GM13976 (cell line): ENCODE measurements at places on chromosomes 3 and 15.

- DNase-seq, result no peak
Observed at GRCh38 chr3:12978682-12979081, 94.5 kb downstream of the IQSEC1 start.

GRCh38 chr3:72143966-72144717 is 359.2 kb upstream of the PROK2 start:
- DNase-seq, result no peak

GRCh38 chr3:40321818-40322217 is 12.3 kb downstream of the EIF1B start:
- DNase-seq, result no peak

- no peak for DNase-seq
Observed at GRCh38 chr3:194138732-194139070, 2.8 kb downstream of the HES1 start.

DNA sequence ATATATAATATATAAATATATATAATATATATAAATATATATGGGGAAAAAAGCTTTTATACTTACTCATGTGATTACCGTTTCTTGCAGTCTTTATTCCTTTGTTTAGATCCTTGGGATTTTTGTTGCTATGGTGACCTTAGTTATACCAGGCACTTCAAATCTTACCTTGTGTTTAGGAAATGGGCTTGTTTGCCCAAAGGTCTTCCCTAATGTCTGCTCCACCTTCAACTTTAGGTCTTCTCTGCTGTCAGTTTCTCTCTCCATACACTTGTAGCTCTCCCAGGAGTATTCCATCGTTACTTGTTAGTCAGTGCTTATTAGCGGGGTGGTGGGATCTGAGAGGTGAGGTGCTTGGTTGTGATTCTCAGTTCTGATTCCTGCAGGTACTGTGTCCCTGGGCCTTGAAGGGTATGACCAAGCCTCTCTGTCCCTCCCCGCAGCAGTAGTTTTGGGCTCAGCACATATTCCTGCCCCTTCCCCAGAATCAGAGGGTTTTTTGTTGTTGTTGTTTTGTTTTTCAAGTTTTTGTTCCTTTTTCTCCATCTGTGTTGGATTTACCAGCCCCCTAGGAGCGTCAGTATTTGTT is 9.6 kb upstream of the LAMP3 start:
- DNase-seq, result no peak

GRCh38 chr15:67831363-67831762 is 6.1 kb downstream of the SKOR1 start:
- DNase-seq, result no peak

DNA sequence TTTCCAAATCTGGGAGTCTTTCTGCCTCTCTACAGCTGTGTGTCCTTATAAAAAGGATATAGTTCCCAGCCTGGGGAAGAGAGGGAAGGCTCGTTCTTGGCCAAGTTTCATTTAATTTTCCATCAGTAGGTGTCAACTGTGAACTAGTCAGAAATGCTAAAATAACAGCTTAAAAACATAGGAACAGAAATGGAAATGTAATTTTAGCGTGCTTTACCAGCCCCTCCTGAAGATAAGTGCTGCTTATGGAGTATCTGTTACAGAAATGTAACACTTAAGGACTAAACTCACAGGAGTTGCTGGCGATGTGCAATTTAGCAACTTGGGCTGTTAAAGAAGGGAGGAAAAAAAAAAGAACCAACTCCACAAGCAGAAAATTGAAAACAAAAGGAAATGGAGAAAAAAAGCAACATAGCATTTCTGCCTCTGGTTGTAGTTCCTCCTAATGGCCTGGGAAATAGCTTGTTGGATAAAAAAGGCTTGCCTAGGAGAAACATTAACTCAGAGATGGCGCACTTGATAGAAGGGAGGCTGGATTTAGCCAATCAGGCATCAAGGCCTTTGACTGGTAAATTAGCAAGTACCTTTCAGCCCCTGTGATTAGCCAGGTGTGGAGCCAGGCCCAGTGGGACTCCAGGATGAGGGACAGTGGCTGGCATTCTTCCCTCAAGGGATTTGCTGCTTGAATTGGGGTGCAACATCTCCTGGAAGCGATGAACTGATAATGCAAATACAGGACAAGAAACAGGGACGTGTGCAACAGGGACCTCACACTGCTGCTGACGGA is 84.3 kb downstream of the RPLP1 start:
- no peak for DNase-seq

GRCh38 chr15:92533298-92533697 is 122.3 kb downstream of the FAM174B start:
- DNase-seq, result no peak

DNA sequence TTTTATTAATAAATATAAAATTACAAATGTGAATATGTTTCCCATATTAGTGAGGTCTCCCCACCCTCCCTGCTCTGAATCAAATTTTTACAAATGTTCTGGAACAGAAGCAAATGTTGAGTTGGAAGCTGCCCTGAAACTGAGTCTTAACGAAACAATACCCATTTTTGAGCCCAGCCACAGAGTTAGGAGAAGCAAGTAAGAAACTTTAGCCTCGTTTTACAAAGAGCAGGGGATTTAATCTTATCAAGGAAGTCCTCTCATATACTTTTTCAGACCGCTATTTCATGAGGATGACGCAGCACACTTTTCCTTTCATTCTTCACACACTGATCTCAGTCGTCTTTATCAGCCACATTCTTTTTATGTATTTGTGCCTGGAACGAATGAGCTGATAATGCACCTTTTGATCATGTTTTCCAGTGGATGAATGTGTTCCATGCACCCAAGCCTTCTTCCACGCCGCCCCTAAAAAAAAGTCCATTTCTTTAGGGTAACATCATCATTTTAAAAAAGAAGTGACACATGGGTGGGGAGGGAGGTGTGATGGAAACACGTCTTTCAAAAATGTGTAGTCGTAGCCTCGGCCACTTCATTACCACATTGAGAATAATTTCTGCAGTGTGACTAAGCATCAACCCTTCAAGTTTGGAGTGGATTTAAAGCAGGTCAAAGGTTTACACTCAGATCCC is 48.1 kb downstream of the SETMAR start:
- DNase-seq, result peak; percentile 45

- DNase-seq, result no peak
Observed at GRCh38 chr3:171028779-171029232, 2.3 kb upstream of the SLC2A2 start.

DNA sequence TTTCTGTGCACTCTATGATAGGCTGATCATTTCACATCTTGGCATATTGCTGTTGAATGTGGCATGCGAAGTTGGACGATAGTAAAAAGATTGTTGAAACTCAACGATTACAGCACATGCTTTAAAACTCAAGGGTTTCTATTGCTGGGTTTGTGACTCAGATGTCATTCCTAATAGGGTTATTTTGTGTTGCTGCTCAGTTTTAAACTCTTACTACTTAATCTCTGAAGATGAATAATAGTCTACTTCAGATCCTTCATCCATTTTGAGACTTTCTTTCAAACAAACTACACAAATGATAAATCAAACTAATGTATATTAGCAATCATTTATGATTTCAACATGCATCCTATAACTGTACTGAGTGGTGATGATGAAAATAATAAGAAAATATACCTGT is 71.3 kb upstream of the MBNL1 start:
- no peak for DNase-seq

DNA sequence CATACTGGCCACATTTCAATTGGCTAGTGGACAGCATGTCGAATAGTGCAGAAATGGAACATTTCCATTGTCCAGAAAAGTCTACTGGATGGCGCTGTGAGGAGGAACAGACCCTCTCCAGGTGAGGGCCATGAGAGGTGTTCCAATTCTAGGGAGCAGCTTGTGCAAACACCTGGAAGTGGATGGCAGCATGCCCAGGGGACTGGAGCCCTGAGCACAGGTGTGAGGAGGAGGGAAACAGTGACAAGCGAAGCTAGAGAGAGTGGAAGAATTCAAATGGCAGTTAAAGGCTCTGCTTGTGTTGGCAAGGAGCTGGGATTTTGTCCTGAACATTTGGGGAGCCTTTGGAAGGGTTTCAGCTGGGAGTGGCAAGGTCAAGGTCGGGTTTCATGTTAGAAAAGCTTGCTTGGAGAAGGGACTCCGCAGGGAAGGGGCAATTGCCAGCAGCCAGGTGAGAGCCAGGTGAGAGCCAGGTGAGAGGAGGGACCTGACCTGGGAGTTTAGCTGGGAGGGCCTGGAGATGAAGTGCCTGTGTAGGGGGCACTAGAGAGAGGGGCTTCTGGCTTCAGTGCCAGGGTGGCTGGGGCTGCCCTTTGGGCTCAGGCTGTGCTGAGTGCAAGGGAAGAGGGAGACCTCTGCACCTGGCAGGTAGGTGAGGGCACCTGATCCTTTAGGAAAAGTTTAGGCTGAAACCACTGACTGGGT is 93.8 kb downstream of the LINGO1 start:
- DNase-seq, result no peak

DNA sequence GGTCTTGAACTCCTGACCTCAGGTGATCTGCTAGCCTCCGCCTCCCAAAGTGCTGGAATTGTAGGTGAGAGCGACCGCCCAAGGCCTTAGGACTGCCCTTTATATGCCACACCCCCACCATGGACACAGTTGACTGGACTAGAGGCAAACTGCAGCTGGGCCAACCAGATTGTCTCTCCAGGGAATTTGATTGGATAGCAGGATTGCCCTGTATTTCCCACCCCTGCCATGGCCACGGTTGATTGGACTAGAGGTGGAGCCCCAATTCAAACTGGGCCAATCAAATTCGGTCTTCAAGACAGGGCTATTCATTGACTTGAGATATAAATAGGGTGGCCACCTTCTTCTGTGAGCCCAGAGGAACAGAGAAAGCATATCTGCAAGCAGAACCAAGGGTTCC is 6.9 kb upstream of the CLPX start:
- DNase-seq, result no peak

GRCh38 chr3:50947419-50947818 is 272.7 kb downstream of the DOCK3 start:
- no peak for DNase-seq

- DNase-seq, result no peak
Observed at GRCh38 chr3:169238562-169238961, 424.9 kb downstream of the MECOM start.

- peak; percentile 25 for DNase-seq
Observed at GRCh38 chr3:149936812-149937230, 33.9 kb downstream of the PFN2 start.

DNA sequence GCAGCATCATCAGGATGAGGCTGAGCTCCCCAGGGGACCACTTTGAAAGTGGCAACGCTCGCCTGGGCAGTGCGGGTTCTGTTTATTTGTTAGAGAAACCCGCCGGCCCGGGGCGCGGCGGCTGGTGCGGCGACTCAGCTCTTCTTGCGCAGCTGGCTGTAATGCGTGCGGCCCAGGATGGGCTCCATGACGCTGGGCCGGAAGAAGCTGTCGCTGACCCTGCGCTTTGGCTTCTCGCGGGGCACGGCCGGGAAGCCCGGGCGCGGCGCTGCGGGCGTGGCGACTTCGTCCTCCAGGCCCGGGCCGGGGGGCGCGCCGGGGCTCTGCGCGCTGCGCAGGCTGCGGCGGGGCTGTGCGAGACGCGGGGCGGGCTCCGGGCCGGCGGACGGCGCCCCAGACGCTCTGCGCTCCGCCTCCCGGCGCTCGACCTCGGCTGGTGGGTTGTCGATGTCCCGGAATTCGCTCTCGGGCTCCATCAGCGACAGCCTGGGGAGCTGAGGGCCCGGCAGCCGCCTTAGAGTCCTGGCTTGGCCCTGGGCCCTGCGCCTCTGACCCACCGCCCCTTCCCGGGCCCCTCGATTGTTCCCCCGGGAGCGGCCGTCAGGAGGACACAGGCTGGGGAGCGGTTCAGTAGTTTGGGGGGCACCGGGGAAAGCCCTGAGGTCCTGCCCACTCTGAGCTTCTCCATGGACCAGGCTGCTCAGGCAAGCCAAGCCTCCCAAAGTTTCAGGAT is 10.3 kb upstream of the KIF7 start:
- peak; percentile 79 for DNase-seq

DNA sequence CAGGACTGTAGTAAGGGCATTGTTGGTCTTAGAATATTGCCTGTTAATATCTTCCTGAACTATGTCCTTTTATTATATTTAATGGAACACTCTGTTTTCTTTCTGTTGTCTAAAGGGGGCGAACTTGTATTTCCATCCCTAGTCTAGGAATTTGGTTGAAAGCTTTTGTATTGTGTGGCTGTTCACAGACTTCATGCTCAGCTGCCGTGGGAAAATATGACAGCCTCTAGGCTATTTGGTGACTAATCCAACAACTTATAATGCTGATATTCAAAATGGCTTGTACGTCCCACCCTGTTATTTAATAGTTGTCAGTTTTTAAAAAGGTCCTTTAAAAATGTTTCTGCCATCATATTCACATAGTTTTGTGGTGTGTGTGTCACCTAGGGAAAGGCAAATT is 202.6 kb downstream of the KLHL25 start:
- DNase-seq, result no peak

DNA sequence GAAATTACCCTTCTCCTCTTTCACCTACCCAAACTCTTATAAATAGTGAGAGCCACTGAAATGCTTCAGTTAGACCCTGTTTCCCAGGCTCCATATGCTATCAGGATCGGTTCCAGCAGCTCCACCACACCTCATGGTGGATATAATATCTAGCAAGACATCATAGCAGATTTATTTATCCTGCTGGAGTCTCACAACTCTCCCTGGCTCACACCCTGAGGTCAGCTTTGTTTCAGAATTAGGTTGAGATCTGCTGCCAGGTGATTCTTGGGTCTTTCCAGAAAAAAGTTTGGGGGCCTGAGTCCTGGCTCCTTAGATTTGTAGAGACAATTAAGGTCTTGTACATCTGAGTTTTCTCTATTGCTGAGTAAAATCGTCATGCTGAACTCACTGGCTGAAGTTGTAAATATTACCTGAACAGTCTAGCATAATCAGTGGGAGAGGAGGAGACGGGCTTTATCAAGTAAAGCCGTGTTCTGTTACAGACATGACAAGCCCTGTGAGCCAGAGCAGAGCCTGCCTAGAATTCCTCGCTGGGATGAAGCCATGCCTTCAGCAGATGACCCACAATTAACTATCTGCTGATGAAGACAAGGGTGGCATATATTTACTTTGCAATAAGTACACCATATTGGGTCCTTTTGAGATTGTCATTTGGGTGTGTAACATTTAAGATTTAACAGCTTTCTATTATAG is 131.6 kb downstream of the STAC start:
- no peak for DNase-seq

DNA sequence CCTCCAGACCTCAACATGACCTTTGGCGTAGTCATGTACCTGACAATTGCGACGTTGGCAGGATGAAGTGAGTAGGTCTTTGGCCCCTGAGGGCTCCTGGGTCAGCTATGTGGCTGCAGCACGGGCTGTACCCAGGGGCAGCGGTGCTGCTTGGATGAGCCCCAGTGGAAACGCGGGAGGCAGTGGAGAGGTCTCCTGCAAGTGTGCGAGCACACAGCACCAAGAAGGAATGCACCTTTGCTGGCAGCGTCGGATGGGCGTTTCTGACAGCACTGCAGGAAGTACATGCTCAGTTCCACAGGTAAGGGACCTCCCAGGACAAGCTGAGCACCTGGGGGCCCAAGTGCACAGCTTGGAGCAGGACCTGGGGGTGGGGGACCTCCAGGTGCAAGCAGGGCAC is 67.4 kb upstream of the UNC13C start:
- no peak for DNase-seq

DNA sequence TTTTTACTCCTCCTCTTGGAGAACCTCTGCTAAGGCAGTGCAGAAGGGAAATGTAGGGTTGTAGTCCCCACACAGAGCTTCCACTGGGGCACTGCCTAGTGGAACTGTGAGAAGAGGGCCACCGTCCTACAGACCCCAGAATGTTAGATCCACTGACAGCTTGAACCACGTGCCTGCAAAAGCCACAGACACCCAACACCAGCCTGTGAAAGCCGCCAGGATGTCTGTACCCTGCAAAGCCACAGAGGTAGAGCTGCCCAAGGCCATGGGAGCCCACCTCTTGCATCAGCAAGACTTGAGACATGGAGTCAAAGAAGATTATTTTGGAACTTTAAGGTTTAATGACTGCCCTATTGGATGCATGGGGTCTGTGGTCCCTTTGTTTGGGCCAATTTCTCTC is 112.1 kb downstream of the RSL24D1 start:
- no peak for DNase-seq
